ENCODE measurements at places on chromosomes 3 and 15.

DNA sequence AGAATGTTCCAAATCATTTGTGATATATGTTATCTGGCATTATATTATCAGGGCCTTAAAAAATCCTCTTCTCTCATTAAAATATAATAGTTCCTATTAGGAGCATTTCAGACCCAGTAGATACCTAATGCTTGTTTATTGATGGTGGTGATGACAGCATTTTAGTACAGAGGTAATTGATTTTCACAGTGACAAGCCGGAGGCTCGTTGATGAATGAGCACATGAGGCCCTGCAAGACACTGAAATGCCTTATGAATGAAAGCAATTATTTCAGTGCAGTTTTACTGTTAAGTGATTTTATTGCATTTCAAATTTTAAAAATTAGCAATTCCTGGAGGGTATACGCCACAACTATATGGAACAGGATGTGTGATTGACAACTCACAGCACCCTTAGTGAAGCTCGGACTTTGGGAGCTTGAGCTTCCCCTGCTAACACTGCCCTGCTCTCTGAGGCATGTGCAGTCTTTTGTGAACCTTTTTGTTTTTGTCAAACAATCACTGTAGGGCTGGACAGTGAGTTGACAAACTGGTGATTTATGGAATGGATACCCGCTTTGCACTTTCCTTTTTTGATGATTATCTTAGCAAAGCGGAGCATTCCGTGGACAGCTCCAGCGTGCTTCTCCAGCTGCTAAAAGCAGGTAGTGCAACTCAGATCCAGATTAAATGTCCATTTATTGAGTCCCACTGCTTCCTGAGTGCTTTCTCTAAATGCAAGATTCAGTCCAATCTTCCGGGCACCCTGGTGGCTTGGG, 187.0 kb upstream of the ATP10A start:
- no peak for DNase-seq

DNA sequence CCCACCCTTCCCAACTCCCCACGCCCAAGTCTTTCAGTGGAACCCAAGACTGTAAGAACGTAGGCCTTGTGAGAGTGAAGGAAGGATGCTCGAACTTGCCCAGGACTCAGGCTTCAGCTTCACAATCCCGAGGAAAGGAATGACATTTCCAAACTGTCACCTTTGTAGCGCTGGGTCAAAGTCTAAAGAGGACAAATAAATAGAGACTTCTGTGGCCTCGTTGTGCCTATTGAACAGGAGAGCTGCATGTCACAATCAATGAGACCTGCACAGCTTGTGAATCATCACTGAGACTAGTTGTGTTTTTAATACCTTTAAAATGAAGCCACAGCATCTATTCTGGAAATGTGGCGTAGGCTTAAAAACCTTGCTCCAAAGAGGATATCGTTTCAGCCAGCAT, 222.8 kb upstream of the ST8SIA2 start:
- no peak for DNase-seq

DNA sequence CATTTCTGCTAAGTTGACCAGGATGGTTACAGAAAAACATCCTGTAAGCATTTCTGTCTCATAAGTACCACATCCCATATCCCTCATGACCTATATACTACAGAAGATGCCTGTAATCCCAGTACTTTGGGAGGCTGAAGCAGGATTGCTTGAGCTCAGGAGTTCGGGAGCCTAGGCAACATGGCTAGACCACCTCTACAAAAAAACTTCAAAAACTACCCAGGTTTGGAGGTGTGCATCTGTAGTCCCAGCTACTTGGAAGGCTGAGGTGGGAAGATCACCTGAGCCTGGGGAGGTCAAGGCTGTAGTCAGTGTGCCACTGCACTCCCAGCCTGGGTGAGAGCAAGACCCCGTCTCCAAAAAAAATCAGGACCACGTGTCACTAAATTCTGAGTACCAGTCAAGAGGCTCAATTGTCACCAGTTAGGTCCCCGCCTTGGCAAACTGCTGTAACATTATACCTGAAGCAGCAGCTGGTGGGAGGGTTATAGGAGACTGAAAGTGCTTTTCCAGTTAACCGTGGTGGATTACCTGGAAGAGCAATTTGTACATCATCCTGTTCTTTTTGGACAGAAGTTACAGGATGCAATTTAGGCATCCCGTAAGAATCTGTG, 6.2 kb downstream of the RPL32 start:
- DNase-seq, result no peak

DNA sequence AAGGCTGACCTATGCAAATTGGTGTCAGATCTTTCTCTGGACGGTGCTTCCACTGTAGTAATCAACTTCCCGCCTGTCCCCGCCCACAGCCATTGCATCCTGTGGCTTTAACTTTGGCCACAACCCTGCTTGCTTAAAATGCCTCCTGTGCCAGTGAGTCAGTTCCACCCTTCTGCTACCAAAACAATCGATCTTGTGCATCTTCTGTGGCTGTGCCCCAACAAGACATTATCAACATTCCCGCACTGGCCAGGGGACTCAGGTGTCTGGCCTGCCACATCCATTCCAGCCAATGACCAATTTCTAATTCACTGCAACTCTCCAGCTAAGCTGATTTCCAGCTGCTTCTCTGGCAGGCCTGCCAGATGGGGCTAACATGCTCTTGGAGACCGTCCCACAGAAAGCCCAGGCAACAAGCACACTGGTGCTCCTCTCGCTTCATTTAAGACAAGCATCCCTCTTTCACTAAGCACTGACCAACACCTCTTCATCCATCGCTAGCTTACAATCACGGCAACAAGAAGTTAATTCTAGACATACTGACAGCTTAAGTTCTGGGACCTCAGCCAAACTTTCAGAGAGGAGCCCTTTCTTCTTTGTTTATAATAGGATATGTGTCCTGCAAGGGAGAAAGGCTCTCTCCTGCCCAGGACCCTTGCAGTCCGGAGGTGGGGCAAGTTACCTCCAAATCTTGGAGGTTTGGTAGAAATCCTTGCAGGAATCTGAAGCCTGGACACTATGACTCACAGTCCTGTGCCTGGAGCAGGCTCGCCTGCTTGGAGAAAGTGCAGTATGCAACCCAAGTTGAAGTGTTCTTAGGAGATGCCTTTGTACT, 6.7 kb downstream of the CA12 start:
- peak; percentile 77 for DNase-seq

DNA sequence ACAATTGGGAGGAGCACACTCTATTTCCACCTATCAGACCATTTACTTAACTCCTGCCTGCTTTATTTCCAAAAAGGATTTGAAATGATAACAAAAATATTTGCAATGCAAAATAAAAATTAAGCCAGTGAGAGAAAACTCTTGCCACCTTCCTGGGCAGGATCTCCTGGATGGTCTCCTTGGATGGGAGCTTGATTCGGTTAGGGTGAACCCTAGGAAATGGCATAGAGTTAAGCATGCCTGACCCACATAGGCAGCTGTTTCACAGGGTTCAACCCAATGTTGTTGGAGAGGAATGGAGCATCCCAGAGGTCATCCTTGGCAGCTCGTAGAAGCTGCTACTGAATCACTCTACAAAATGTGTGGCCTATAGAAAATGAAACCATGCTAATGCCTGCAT, 83.8 kb downstream of the TGFBR2 start:
- no peak for DNase-seq

DNA sequence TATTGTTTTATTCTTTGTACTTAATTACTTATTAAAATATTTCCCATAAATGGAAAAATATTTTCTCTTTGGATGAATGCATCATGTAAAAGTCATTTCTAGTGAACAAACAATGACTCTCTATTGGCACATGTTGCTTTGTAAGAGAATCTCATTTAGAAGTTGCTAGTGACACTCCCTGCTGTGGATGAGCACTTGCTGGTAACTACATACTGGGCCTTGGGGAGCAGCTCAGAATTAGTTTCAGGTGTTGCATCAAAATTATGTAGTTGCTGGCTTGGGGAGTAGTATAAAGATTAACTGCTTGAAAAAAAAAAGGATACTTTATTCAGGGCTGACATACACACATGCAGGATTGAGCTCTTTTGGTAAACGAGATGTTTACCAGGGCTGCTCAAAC, 80.3 kb upstream of the KCNAB1 start:
- no peak for DNase-seq

Measured in activated T-cell treated with anti-CD3 and anti-CD28 coated beads, Interleukin-2, amount 50 U/mL, for 72 hours (primary cell).